ENCODE measurements at places on chromosomes 16 and 17. TPM values are rescaled to one million over a fixed set of nuclear protein-coding genes. Genes with fewer than 3 reads are reported as not detected.

The EVI2B gene
- total RNA-seq, result not detected

The CSNK2A2 gene
- total RNA-seq, result 54.0 TPM

The MARVELD3 gene
- total RNA-seq, result 0.19 TPM

The NETO2 gene
- 77.7 TPM for total RNA-seq

The EMP2 gene
- 38.4 TPM for total RNA-seq

The SBK1 gene
- total RNA-seq, result 0.28 TPM

The SCIMP gene
- not detected for total RNA-seq

The TMC5 gene
- 7.3 TPM for total RNA-seq

The CCR7 gene
- total RNA-seq, result 1.3 TPM

The CA10 gene
- total RNA-seq, result not detected

The IGFBP4 gene
- 2,841 TPM for total RNA-seq

The KRTAP2-1 gene
- not detected for total RNA-seq

The HSBP1 gene
- 212 TPM for total RNA-seq

The MPP3 gene
- 16.2 TPM for total RNA-seq

The SLC47A1 gene
- total RNA-seq, result 22.3 TPM

The ZNHIT3 gene
- 91.5 TPM for total RNA-seq

The NPTX1 gene
- 209 TPM for total RNA-seq

The CES1 gene
- total RNA-seq, result 37.3 TPM

The DLX4 gene
- total RNA-seq, result 3.3 TPM

The CD300A gene
- not detected for total RNA-seq

The IL17C gene
- total RNA-seq, result 0.13 TPM

The SLC5A10 gene
- total RNA-seq, result 0.26 TPM

The NATD1 gene
- 3.7 TPM for total RNA-seq

The LPO gene
- total RNA-seq, result not detected

The COL1A1 gene
- total RNA-seq, result 8.0 TPM

The HLF gene
- total RNA-seq, result 0.23 TPM

The CDH15 gene
- total RNA-seq, result 0.15 TPM

The PRPSAP2 gene
- total RNA-seq, result 41.0 TPM

The SLC12A3 gene
- not detected for total RNA-seq

The CX3CL1 gene
- total RNA-seq, result 0.12 TPM

The BCKDK gene
- total RNA-seq, result 50.8 TPM

The TEX14 gene
- total RNA-seq, result 0.22 TPM

The RAB26 gene
- total RNA-seq, result 3.5 TPM

The CSH1 gene
- not detected for total RNA-seq

The SLC25A10 gene
- 45.5 TPM for total RNA-seq

The CDYL2 gene
- total RNA-seq, result 0.92 TPM

The NOXO1 gene
- total RNA-seq, result 0.38 TPM

The CRHR1 gene
- total RNA-seq, result 0.07 TPM

The CMTM4 gene
- 37.2 TPM for total RNA-seq

The SP6 gene
- total RNA-seq, result 4.3 TPM

The GFOD2 gene
- 16.7 TPM for total RNA-seq

The SMIM5 gene
- total RNA-seq, result 0.61 TPM

The CAPNS2 gene
- total RNA-seq, result not detected

The TRIM16 gene
- total RNA-seq, result 198 TPM

The CDH13 gene
- total RNA-seq, result not detected

The ATP2A1 gene
- 1.8 TPM for total RNA-seq

The SCPEP1 gene
- 43.2 TPM for total RNA-seq

The AIPL1 gene
- total RNA-seq, result not detected

The HBA2 gene
- 0.88 TPM for total RNA-seq

The DOC2B gene
- 1.7 TPM for total RNA-seq

The DECR2 gene
- 25.8 TPM for total RNA-seq

The PIMREG gene
- 47.4 TPM for total RNA-seq
